A172 (cell line): ENCODE measurements at places on chromosomes 16 and 17. TPM values are rescaled to one million over a fixed set of nuclear protein-coding genes. Genes with fewer than 3 reads are reported as not detected.

DNA sequence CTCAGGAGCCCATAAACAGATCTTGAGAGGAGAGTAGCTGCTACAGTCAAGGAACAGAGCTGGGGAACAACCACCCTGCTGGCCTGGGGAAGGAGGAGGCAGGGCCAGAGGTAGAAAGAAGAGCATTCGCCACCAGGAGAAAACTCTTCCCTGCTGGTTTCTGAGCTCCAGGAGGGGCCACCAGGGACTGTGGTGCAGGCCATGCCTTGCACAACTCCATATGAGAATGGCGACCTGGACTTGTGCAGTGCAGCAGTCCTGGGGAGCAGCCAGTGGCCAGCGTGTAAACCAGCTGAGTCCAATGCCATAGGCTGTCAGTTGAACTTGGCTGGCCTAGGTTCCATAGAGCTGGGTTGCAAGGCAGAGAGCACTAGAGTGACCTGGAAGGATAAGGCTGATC is 11.6 kb downstream of the SLC13A2 start:
- no peak for DNase-seq

GRCh38 chr16:70724146-70725023 is 38.5 kb upstream of the MTSS2 start:
- DNase-seq: no peak

- peak; percentile 41 for DNase-seq
Observed at GRCh38 chr17:34981538-34982241, 1.4 kb downstream of the LIG3 start.

GRCh38 chr17:18896146-18896545 is 38.2 kb downstream of the PRPSAP2 start:
- no peak for DNase-seq

GRCh38 chr16:54412777-54413455 is 126.3 kb upstream of the IRX3 start:
- DNase-seq: no peak

DNA sequence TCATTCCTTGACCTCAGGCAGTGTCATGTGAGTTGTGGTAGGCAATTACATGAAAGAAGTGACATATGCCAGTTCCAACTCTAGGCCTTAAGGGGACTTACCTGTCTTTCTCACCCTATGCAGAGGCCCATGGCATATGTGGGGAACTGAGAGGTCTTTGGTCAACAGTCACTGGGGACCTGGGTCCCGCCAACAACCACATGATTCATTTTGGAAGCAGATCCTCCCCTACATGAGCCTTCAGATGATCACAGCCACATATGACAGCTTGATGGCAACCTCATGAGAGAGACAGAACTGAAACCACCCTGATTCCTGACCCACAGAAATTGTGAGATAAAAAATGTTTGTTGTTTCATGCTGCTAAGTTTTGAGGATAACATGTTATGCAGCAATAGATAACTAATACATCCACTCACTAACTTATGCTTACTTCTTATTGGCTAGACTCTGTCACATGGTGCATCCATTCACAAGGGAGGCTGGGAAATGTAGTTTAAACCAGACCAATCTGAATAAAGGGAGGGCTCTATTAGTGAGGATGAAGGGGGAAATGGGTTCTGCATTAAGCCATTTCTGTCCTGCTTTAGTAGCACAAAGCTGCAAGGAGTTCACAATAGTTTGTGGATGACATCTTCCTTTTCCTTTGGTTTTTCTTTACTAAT is 298.2 kb downstream of the HAPSTR1 start:
- DNase-seq: no peak

GRCh38 chr17:51630101-51630671 is 369.8 kb downstream of the UTP18 start:
- DNase-seq: no peak

DNA sequence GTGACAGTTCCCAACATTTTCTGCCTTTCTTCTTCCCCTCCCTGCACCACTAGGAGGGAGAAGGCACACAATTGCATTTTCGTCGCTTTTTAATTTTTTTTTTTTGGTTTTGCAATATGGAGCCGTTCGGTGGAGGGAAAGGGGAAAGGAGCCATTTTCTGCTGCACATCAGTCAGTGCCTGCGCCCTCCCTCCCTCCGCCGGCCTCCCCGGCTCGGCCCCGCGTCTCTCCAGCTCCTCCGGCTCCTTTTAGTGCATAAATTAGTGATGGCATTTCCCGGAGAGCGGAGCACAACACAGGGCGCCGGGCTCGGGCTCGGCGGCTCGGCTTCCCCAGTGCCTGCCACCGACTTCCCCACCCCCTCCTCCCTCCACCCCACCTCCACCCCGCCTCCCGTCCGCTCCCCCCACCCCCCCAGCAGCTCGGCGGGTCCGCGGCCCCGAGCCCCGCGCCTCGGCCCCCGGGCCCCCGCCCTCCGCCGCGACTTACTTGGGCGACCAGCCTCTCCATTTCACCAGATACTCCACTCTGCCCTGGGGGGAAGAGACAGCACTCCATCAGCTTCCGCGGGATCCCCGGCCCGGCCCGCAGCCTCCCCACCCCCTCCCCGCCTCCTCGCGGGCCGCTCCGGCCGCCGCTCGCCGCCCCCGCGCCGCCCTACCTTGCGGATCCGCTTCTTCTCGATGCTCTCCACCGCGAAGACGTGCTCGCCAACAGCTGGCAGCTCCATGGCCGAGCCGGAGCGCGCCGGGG is 542 bp downstream of the CBX4 start:
- peak; percentile 44 for DNase-seq

DNA sequence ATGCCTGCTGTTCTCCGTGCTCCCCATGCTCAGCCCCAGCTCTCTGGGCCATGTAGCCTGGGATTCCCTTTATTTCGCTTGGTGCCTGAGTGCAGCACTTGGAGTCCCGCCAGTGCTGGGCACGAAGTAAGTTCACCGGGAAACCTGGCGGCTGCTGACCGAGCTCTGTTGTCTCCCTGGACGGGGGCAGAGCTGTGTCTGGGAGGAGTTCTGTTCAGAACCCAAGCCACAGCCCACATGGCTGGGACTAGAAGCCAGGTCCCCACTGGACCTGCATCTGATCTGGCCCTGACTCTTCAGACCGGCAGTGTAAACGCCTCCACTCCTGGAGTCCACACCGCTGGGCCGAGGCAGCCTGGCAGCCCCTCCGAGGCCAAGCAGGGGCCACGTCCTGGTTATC is 37.5 kb upstream of the CIBAR2 start:
- no peak for DNase-seq

DNA sequence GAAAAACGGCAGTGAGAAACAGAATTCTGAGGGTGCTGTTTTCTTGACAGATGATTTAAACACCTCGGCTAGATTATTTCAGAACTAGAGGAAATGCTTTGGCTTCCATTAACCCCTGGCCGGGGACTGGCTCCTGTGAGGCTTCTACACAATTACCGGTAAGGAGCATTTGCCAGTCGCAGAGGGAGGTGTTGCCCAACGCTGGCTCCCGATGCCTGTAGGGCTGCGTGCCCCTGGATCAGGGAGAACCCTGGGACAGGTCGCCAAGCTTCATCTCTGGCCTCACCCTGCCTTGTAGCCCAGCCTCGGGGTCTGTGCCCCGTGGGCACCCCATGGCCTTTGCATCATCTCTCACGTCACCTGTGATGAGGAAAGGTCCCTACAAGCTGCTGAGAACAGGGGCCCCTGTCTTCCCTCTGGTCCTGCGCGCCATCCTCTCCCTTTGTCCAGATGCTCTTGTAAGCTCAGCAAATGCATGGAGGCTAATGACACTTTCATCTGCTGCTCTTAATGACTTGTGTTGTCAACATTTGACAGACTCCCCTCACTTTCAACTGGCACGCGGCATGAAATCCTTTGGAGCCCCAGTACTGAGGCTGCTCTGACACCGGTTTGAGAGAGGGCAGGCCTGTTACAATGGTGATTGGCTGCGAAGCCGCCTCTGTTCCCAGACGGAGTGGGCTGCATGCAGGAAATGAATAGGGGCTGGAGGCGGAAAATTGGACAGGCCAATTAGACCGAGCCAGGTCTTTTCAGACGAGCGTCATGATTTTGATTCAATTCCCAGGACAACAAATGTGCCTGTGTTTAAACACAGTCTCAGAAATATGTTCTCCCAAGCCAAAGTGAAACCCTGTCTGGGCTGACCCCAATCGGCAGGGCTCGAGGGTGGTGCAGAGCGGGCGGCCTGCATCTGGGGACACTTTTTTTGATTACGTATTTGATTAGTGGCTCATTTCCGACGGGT is 85.5 kb upstream of the DOC2B start:
- DNase-seq: no peak

- no peak for DNase-seq
Observed at GRCh38 chr16:68517606-68518166, 21.4 kb upstream of the ZFP90 start.

DNA sequence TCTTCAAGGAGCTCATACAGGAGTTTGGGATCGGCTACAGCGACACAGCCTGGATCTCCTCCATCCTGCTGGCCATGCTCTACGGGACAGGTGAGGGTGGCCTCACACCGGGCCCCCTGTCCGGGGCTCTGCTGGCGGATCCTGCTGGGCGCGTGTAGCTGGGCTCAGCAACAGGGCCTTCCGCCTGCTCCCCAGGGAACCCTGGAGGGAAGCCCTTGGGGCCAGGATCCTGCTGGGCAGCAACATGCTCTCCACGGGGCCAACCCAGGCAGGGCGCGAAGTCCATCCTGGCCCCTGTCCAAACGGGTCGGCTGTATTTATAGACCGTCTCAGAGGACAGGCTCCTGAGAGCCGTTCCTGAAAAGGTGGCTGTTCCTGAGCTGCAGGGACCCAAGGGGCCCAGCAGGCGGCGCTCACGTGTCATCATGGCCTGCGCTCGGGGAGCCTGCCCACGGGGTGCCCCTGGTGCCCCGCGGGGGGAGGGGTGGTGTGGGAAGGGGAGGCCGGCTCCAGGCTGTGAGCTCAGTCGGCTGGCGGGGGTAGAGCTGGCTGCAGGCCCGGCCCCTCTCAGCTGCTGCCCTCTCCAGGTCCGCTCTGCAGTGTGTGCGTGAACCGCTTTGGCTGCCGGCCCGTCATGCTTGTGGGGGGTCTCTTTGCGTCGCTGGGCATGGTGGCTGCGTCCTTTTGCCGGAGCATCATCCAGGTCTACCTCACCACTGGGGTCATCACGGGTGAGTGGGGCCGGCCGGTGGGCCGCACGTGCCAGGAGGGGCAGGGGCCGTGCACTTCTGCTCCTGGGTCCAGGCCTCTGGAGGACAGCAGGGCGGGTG is 7.5 kb downstream of the SLC16A3 start:
- DNase-seq: peak; percentile 65

GRCh38 chr17:413016-413350 is 60.4 kb upstream of the RPH3AL start:
- DNase-seq: no peak

GRCh38 chr17:61852857-61853256 is 10.5 kb downstream of the BRIP1 start:
- no peak for DNase-seq

- peak; percentile 8 for DNase-seq
Observed at GRCh38 chr16:74224828-74225612, 71.6 kb upstream of the PSMD7 start.

- DNase-seq: no peak
Observed at GRCh38 chr16:78894886-78895285, 705.7 kb downstream of the MAF start.

- no peak for DNase-seq
Observed at GRCh38 chr17:82780971-82781893, 29.4 kb downstream of the TBCD start.

DNA sequence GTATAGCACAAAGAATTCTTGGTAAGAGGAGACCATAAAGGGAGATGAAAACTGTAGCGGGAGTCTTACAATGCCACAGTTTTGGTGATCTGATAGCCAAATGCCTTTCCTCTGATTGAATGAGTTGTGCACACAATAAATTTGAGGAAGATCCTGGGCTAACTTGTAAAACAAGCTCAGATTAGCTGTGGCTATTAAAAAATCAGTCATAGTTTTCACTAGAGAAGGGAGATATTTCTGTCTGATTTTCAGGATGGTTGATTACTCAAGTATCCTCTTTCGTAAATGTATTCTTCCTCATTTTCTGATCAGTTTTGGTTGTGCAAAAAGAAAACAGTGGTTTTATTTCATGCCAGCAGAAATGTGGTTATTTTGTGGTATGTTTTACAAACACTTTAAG is 9.1 kb upstream of the METTL9 start:
- no peak for DNase-seq

GRCh38 chr17:50935221-50935995 is 69.3 kb upstream of the TOB1 start:
- peak; percentile 97 for DNase-seq

DNA sequence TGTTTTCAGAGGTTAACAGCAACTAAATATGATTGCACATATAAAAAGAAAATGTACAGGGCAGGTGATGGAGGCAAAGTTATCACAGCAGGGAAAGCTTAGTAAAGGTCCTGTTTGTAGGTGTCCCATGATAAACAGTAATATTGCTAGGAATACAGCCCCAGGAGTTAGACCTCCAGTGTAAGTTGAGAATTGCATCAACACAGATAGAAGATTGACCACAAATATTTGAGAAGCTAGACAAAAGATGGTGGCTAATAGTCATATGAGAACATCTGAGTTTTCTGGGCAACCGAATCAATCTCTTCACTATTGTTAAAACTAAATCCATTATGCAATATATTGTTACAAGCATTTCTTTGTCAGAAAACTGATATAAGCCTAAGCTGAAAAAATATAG is 152.6 kb downstream of the CDH11 start:
- DNase-seq: no peak

- DNase-seq: no peak
Observed at GRCh38 chr17:5164436-5164835, 27.2 kb downstream of the ZNF594 start.

- peak; percentile 47 for DNase-seq
Observed at GRCh38 chr16:48231727-48232492, 12.2 kb upstream of the LONP2 start.

DNA sequence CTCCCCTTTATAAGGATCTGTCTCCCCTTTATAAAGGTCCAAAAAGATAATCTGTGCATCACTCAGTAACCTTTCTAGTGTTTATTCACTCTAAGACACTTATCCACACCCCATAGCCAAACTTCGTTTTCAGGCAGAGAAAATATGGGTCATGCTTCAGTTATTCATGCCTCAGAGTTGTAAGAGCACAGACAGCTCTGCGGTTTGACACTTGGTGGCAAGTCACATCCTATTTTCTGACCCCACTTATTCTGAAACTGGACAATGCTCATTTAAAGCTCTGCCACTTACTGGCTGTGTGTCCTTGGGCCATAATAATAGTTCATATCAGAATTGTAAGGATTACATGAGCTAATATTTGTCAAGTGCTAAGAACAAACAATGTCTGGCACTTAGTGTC is 2.0 kb upstream of the KRTAP2-1 start:
- peak; percentile 86 for DNase-seq

GRCh38 chr17:45156242-45156641 is 5.4 kb upstream of the HEXIM2 start:
- DNase-seq: no peak

Gene CDH1
- total RNA-seq: 0.14 and 1.5 TPM in 2 replicates

Gene CFAP97D1
- 0.24 TPM in 1 of 2 replicates, not detected in the other for total RNA-seq

Gene KCNJ12
- total RNA-seq: 0.03 and 0.05 TPM in 2 replicates

Gene LGALS9B
- not detected in 2 replicates for total RNA-seq

Gene SDR42E1
- 0.03 and 0.14 TPM in 2 replicates for total RNA-seq

Gene C16orf82
- total RNA-seq: not detected in 2 replicates

Gene ZG16
- total RNA-seq: not detected in 2 replicates

Gene COQ9
- 78.9 and 85.6 TPM in 2 replicates for total RNA-seq

Gene KRT32
- 0.12 TPM in 1 of 2 replicates, not detected in the other for total RNA-seq

Gene C1QTNF8
- 2.9 TPM in 1 of 2 replicates, not detected in the other for total RNA-seq

Gene SLC6A2
- 6.4 and 7.4 TPM in 2 replicates for total RNA-seq

Gene SAT2
- total RNA-seq: 64.0 and 77.4 TPM in 2 replicates
